ENCODE measurements at places on chromosomes 5 and 9.

DNA sequence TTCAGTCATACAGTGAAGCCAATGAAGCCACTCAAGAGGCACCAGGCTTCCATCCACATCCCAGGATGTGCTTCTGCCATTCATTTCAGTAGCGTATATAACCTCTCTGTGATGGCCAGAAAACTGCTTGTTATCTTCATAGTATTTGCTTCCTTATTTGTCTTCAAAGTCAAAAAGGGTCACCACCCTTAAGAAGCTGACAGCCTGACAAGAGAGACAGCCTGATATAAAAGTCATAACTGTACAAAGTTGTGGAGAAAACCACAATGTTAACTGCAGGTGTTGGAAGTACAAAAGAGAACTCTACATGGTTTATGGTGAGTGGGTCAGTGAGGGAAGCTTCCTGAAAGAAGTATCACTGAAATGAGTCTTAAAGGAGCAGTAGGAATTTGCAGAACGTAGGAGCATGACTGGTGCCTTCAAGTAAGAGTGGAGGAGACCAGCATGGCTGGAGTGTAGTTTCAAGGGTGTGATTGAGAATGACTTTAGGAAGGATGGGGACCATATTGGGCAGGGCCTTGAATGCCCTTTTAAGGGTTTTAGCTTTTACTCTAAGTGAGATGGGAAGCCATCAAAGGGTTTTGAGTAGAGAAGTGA is 33.7 kb downstream of the NIM1K start:
- DNase-seq: no peak

DNA sequence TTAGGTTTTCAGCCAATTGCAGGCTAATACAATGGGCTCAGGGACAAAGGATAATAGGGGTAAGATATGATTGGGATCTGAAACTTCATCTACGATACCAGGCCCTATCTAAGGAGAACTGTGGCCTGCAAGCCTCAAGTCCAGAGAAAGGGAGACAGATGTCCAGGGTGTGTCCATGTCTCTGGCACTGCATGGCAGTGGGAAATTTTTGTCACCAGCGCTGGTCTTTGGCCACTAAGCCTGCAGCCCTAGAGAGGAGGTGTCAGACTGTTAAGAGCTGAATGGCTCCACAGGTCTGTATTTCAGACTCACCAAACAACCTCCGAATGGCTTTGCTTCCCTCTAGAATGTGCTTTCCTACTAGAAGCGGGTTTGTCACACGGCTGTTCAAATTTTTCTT is 6.6 kb upstream of the CNOT6 start:
- no peak for DNase-seq

GRCh38 chr5:58773744-58774441 is 191.0 kb downstream of the RAB3C start:
- DNase-seq: no peak

DNA sequence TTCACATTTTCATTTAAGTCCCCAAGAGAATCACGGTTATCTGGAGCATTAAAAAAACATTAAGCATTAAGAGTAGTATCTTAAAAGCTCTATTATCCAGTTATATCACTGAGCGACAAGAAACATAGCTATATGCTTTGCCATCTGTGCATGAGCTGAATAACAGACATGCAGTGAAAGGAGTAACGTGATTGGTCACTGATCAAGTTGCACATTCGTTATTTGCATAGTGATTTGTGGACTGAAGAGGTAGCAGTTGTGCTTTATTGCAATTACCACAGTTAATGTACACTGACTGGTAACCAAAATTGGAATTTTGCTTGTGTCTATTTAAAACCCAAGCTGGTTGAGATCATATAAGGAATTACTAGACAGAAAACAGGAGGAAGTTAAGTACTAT is 107.4 kb downstream of the MCTP1 start:
- no peak for DNase-seq

GRCh38 chr9:128203707-128204551 is 750 bp downstream of the DNM1 start:
- DNase-seq: no peak

- DNase-seq: no peak
These were observed 102.7 kb downstream of the EFNA5 start for GRCh38 chr5:107567901-107568671.

DNA sequence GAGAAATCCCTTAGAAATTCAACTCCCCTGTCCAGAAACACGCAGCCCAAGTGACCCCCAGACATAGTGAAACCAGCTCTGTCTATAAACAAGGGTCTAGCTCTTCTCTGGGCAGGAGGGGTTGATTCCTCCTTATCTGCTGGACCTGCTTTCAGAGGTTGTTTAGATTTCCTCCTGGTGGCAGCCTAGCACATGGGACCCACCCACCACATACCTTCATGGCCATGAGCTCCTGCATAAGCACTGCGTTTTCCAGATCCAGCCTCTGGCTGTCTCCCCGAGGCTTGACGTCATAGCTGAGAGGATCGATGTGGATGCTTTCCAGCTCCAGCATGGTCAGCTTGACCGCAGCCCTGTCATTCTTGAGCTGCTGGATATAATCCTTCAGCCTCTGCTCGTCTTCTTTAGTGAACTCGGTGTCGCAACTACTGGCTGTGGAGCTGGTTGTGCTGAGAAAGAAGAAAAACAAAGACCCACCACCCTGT is 77.0 kb downstream of the DCP2 start:
- no peak for DNase-seq

GRCh38 chr5:142014911-142015584 is 2.2 kb upstream of the GNPDA1 start:
- DNase-seq: peak; percentile 21

DNA sequence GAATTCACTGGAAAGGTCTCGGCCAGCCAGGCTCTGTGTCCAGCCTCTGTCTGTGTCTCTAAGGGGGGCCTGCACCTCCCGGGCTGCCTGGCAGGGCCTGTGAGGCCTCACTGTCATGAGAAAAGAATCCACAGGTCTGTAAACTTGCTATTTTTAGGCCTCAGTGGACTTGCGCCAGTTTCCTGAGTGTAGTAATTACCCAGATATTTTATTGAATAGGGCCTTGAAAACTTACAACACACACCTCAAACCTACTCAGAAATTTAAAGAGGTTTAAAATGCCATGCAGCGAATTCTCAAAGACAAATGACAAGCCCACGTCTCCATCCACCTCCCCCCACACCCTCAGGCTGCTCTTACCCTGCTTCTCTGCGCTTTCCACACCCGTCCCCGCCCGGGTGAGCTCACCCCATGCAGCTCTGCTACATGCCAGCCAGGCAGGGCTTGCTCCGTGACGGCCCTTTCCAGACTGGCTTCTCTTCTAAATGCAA is 8.8 kb upstream of the TENT4A start:
- DNase-seq: no peak

DNA sequence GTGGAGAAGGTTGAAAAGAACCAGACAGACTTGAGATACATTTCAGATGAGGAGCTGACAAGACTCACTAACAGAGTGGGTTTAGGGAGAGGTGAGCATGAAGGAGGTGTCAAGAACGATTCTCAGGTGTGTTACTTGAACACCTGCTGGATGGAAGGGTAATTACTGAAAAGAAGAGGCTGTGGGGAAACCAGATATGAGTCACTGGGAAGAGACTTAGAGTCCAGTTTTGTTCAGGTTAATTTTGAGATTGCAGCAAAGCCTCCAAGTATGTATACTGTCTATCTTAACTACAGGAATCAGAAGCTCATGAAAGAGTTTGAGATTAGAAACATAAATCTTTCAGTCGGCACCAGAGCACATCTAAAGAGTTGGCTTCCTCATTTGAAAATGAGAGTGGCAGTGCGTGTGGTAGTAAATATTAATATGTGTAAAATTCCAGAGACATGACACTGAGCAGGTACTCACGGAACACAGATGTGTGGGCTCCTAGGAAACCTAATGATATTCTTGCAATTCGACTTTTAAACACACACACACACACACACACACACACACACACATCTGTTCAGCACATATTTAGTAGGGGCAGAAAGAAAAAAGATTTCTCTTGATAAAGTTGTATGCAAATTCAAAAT is 197.1 kb downstream of the CDH18 start:
- no peak for DNase-seq

DNA sequence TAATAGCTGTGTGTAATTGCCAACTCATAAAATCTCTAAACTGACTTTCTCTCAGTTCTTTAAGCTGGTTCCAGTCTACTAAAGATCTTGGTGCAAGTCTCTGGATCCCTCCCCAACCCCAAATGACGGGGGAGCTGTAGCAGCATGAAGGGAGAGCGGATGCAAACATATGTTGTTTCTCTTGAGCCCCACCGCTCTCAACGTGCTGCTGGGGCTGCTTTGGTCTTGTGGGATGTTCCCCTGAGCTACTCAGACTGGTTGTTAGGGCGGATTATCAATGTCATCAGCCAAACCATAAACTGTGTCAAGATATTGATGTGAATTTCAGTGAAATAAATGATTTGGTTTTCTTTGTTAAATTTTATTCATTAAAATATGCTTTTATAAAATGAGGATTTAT is 40.9 kb upstream of the APC start:
- no peak for DNase-seq

GRCh38 chr9:13575558-13575957 is 296.1 kb upstream of the MPDZ start:
- no peak for DNase-seq

DNA sequence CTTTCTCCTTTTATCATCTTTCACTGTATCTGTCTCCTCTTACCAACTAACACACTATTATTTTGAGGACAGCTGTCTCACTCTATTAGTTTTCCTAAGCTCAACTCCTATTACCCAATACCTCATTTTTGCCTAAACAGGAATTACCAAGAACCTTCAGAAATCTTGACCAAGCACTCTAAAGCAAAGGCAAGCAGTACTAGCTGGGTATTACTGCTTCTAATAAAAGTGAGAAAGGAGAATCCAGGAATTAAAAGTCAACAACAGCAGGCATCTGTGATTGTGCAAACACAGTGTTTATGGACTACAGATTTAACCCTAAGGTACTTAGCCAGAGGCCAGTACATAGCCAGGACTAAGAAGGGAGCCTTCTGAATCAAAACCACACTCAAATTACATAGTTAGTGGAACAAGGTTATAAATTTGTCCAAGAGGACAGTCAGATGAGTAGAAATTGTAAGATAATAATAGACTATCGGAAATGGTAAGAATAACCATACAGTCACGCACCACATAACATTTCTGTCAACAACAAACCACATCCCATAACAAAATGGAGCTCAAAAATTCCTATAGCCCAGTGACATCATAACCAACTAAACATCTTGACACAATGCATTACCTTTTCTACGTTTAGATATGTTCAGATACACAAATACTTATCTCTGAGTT is 8.3 kb downstream of the RFX3 start:
- no peak for DNase-seq

DNA sequence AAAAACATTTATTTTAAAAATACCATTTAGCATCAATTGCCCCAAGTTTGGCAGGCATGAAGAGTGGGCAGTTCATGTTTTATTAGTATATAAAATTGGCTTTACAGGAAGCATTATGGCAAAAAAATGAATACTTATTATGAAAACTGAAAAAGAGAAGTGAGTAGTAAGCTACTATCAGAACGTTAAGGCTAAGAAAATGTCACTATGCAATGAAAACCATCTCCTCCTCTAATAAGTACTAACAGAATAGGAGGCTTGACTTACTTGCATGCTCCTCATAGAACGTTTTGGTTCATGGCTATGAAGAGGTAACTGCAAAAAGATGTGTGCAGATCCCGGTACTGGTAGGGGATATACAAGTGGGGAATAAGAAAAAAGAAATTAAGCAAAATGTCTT is 23.6 kb downstream of the TICAM2 start:
- DNase-seq: no peak

GRCh38 chr5:148849461-148849860 is 23.1 kb downstream of the ADRB2 start:
- peak; percentile 41 for DNase-seq

DNA sequence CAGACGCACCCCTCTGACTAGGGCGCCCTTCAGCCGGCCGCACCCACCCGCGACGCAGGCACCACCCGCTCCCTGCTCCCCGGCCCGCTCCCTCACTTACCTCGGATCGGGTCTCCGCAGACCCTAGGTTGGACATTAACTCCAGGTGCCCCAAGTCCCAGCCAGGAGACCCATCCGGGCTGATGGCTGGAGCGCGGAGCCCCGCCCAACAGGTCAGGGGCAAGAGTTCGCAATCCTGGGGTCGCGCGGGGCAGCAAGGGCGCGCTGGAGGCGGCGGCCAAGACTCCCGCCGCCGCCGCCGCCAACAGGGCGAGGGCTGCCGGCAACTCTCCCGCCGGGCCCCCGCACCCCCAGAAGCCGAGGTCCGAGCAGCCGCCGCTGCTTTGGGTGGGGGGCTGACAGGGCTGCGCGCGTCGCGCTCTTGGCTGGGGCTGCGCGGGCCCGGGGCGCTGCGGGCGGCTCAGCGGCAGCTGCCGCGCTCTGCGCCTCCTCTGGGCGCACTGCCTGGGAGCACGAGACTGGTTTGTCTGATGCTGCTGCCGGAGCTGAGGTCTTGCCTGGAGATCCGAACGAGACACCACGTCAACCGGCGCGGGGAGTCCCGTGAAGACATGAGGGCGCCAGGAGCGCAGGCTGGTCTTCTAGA is at the start of gene GDNF:
Gene GDNF, minus strand, starts transcription at position 635 of the 646 bp plus-strand sequence. CDS start 5,245 bp downstream, outside the sequence.
- no peak for DNase-seq

DNA sequence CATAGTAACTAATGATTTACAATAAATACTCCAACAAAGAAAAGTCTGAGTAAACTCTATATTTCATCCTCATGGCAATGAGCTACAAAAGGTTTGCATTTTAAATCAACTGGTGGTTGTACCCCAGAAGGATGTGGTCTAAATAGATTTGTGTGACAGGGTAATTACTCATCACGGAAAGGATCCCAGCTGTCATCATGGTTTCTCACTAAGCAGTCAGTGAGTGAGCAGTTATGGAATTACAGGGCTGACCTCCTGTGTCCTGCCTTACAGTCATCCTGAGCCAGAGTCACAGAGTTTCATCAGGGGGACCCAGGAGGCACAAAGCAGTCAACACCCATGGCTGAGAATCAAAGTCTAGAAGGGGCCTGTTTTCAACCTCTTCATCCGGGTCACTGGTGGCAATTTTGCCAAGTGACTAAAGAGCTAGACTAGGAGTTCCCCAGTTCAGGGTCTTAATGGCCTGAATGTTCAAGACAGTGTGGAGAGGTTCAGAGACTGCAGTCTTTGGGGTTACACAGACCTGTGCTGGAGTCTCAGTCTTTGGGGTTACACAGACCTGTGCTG is 210.7 kb upstream of the SLC24A2 start:
- no peak for DNase-seq

DNA sequence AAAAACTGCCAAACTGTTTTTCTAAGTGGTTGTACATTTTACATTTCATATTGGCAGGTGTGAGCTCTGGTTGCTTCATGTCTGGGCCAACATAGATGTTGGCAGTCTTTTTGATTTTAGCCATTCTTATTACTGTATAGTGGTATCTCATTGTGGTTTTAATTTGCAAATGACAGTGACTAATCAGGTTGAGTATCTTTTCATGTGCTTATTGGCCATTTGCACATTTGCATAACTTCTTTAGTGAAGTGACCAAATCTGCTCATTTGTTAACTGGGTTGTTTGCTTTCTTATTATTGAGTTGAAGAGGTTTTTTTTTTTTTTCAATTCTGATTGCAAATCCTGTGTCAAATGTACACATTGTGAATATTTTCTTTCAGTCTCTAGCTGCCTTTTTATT is 36.9 kb upstream of the MSX2 start:
- no peak for DNase-seq

- DNase-seq: no peak
These were observed 99.6 kb downstream of the LIFR start for GRCh38 chr5:38456657-38457399.
